Hepatocyte (in vitro differentiated cells): ENCODE measurements at places on chromosomes 13 and 19. TPM values are rescaled to one million over a fixed set of nuclear protein-coding genes. Genes with fewer than 3 reads are reported as not detected.

The BEST2 gene
- not detected in 2 replicates for total RNA-seq

The CEACAM16 gene
- total RNA-seq: 0.73 TPM in 1 of 2 replicates, not detected in the other

DNA sequence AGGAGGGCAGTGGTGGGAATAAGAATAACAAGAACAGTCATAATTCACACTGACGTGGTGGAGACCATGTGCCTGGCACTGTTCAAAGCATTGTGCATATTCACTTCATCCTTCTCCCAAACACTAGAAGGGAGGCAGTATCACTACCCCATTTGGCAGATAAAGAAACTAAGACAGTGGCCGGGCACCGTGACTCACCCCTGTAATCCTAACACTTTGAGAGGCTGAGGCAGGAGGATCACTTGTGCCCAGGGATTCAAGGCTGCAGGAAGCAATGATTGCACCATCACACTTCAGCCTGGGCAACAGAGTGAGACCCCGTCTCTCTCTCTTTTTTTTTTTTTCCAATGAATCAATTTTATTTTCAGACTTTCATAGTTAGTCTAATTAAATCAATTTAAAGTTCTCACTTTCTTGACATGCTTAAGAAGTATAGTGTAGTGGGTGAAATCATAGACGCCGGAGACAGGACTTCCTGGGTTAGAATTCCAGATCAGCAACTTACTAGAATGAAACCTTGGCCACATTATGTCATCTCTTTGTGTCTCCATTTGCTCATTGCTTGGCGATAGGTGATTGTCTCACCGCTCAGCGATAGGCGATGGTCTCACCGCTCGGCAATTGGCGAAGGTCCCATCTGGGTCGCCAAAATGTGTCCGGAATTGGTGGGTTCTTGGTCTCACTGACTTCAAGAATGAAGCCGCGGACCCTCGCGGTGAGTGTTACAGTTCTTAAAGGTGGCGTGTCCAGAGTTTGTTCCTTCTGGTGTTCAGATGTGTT lies 5.3 kb upstream of the ATG4D start:
- H3K4me3 ChIP-seq: no peak overlapping the region
- no peak for DNase-seq
- no peaks in the 10 kb centered on the region for H3K27me3 ChIP-seq

- DNase-seq: no peak
- no peaks in the 10 kb centered on the region for H3K36me3 ChIP-seq
- H3K4me3 ChIP-seq: no peak overlapping the region
These were observed 151.6 kb upstream of the FREM2 start for GRCh38 chr13:38535261-38535660.

DNA sequence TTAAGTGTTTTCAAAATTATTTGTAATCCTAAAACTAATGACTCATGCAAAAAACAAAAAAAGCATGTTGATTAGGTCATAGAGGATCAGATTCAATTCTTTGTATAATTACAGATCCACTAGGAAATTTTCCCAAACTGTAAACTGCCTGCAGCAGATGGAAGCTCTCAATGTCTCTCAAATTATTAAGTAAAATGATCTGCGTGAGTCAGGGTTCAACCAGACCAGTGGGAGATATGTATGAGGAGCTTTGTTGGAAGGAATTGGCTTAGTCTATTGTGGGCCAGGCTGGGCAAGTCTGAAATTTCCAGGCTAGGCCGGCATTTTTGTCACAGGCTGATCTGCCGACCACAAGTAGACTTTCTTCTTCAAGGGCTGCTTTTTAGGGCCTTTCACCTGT lies 14.4 kb upstream of the SACS start:
- H3K27ac ChIP-seq: no peak overlapping the region
- no peaks in the 10 kb centered on the region for H3K36me3 ChIP-seq
- H3K4me3 ChIP-seq: no peak overlapping the region
- DNase-seq: no peak
- H3K27me3 ChIP-seq: no peaks in the 10 kb centered on the region
- no peaks in the 10 kb centered on the region for H3K4me1 ChIP-seq
